Left ventricle myocardium inferior (tissue), 1 donor: ENCODE measurements at places on chromosomes 7 and 10.
A peak's percentile ranks its signal among the peaks of the same experiment; 100 is the strongest.

GRCh38 chr10:86965986-86966654, 2.2 kb upstream of the ADIRF start:
- DNase-seq: no peak

DNA sequence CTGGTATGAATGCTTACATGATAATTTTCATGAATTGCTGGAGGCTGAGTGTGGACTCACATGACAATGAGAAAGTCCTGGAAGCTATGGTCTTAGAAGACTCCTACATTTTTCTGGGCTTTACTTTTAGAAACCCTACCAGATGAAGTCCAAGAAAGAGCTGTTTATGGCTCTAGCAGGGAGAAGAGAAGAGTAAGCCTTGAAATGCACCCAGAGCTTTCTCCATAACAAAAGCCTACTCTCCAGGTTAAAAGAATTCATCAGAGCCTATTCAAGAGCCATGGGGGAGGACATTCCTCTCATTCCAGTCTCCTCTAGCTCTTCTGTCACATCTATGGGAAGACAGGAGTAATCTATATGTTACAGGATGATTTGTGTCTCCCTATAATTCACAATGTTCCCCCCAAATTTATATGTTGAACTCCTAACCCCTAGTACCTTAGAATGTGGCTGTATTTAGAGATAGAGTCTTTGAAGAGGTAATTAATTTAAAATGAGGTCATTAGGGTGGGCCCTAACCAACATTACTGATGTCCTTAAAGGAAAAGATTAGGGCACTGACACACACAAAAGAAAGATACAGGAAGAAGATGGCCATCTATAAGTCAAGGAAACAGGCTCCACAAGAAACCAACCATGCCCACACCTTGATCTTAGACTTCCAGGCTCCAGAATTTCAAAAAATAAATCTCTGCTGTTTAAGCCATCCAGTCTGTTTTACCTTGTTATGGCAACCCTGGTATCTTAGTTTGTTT, 193.8 kb upstream of the PTER start:
- no peak for DNase-seq

DNA sequence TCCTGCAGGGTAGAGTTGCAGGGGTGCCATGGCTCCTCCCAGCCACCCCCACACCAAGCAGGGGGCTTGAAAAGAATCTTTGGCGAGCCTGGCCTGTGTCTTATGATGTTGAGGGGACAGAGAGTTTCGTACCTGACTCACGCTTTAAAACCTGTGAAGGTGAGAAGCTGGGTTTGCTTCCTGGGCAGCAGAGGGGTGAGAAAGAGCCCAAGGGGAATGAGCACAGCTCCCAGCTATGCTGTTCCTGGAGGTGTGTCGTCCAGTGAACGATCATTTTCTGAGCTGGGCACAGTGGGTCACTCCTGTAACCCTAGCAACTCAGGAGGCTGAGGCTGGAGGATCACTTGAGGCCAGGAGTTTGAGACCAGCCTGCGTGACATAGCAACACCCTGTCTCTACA, 13.5 kb upstream of the ADRB1 start:
- DNase-seq: no peak

DNA sequence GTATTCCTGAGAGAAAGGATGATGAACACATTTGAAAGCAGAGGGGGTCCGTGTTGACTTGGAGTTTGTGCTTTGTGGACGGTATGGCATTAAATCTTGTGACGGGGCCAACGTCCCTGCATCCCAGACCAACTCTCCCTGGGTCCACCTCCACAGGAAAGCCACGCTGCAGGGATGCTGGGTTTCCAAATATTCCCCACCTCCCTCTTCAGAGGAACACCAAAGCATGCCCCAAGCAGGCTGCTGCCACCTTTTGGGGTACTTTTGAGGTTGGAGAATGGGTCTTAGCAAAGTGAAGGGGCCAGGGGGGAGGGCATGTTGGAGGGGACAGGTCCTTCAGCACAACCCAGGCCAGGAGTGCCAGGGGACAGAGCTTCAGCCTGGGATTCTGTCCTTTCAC, 504.4 kb downstream of the TCERG1L start:
- no peak for DNase-seq

- DNase-seq: no peak
Observed at GRCh38 chr10:122986335-122986734, 6.1 kb downstream of the PSTK start.

DNA sequence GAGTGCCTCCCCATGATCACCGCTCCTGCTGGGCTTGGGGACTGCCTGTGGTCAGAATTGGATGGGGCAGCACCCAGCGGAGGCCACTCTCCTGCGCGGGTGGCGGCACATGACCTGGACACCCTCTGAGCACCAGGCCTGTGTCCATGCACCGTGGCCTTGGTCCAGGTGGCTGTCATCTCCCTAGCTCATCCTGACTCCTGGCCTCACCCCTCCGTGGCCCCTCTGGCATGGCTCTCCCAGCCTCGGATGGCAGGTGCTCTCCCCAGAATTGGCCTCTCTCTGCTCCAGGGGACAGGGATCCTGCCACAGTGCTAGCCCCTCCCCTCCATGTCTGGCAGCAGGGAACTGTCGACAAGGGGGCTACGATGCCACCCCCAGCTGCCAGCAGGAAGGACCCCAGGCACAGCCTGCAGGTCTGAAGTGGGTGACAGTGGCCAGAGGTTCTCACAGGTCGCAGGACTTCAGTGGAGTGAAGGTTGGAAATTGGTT, 37.2 kb upstream of the BTBD16 start:
- DNase-seq: peak; percentile 70

- no peak for DNase-seq
Observed at GRCh38 chr10:128071417-128071782, 54.8 kb downstream of the MKI67 start.

GRCh38 chr10:1687623-1688150, 49.6 kb downstream of the ADARB2 start:
- DNase-seq: no peak

GRCh38 chr7:132825222-132825621, 249.0 kb upstream of the PLXNA4 start:
- DNase-seq: no peak

DNA sequence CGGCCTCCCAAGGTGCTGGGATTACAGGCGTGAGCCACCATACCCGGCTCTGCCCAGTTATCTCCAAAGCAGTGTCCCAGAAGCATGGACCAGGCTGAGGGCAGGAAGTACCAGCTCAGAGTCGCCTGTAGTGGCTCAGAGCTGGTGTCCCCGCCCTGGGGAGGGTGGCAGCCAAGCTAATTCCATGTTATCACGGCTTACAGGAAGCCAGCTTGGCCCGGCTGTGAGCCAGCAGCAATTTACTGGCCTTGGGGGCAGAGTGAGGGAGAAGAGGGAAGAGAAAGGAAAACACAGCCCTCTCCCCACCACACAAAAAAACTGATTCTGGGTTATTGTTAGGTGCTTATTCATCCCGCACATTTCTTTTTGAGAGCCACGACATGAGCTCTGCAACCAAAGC, 88.1 kb downstream of the HIP1 start:
- DNase-seq: peak; percentile 64

DNA sequence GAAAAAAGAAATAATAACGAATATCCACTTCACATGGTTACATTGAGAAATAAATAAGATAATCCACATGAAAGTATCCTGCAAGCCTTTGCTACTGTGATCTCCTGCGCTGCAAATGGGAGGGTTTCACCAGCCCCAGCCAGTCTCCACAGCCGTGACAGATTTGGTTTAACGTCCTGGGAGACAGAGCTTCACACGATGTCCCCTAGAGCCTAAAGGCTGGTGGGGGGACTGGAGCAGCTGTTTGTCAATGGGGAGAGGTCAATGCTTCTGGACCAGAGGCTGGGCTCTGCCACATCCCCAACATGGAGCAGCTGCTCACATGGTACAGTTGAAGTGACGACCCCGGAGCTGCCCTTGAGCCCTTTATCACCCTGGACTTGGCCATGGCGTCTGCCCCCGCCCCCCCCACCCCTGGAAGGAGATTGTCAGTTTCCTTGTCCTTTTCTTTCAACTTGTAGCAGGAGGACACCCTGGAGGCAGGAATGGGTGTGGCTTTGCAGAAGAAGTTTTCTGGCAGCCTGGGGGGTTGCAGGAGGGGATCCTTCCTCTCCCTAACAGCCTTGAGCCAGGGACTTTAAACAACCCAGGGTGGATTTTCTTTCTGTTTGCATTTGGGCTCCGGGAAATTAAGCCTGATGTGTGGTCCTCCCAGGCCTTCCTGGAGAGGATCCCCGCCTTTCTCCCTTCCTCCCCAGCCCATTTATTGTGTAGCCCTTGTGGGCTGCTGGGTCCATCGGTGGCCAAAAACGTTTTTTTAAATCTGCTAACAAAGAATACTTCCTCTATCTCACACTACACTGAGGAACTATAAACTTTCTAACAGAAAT, 37.0 kb upstream of the MXI1 start:
- no peak for DNase-seq

DNA sequence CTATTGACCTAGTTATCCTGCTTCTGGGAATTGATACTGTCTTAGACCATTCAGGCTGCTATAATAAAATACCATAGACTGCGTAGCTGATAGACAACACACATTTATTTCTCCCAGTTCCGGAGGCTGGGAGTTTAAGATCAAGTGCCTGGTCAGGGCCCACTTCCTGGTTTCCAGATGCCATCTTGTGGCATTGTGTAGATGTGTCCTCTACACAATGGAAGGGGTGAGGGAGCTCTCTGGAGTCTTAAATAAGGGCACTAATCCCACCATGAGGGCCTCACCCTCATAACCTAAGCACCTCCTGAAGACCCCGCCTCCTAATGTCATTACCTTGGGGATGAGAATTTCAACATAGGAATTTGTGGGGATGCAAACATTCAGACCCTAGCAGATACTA, 62.4 kb downstream of the SLC35B4 start:
- DNase-seq: no peak

- DNase-seq: peak; percentile 75
Observed at GRCh38 chr10:119209035-119209735, 1.8 kb downstream of the GRK5 start.

DNA sequence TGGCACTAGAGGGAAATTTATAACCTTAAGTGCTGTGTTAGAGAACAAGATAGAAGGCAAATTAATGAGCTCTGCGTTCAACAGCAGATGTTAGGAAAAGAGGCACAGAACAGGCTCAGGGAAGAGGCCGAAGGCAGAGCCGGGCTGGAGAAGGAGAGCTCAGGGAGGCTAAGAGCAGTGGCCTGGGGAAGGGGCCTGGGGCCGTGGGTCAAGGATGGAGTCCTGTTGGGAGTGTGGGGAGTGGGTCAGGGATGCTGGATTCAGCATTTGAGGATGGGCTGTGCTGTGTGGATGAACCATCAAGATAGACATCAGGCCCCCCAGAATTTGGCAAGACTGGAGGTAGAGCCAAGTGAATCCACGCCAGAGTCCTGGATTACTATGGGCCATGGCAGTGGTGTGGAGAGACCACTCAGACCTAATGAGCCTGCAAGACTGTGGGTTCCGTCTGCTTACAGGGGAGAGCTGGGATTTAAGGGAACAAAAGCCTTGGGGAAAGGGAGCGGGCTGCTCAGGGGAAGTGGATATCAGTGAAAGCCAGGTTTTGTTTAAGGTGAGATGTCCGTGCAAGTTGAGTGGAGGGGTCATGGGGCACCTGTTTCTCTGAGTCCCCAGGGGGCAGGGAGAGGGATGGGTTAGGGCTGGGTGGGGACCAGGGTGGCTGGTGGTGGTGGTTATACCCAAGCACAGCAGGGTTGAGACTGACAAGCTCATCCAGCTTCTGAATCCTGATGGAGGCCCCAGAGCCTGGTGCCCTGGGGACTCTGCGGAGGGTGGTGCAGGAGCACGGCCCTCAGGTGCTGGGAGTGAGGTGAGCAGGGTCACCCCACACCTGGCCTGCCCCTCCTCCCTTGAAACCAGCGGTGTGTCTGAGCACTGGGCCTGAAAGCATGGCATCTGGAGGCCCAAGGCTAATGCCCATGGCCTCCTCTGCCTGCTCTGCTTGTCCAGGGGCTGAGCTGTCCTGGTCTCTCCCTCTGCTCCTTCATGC, 101.7 kb downstream of the BMS1 start:
- DNase-seq: no peak

GRCh38 chr7:99631295-99632109, 14.8 kb downstream of the ZSCAN25 start:
- peak; percentile 34 for DNase-seq

- no peak for DNase-seq
Observed at GRCh38 chr10:46002916-46003693, 27.3 kb downstream of the NCOA4 start.

- DNase-seq: no peak
Observed at GRCh38 chr10:120398180-120398579, 58.8 kb upstream of the PLPP4 start.

DNA sequence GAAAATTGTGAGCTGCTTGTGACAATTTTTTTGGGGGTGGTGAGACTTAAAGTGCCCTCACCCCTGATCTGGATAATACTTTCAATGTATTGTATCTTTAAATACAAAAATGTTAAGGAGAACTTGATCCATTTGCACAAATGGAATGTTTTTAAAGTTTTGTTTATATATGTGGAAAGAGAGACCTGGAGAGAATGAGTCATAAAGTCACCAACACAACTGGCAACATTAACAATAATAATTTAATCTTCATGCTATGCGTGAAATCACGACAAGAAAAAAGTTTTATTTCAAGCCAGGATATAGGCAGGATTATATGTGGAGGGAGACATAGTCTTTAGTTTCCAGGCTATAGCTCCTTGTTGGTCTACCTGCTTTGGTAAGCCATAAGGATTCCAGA, 537.5 kb downstream of the GPAM start:
- no peak for DNase-seq

- no peak for DNase-seq
Observed at GRCh38 chr10:71316056-71316785, 2.8 kb upstream of the SLC29A3 start.

- no peak for DNase-seq
Observed at GRCh38 chr7:2495418-2496299, 19.5 kb upstream of the GRIFIN start.

GRCh38 chr10:72030762-72031543, 57.4 kb downstream of the SPOCK2 start:
- peak; percentile 80 for DNase-seq

- no peak for DNase-seq
Observed at GRCh38 chr10:92799568-92799967, 48.8 kb upstream of the EXOC6 start.

- no peak for DNase-seq
Observed at GRCh38 chr7:38312821-38313220, 39.4 kb upstream of the TARP start.

- DNase-seq: no peak
Observed at GRCh38 chr7:43686991-43687390, 42.3 kb downstream of the COA1 start.

- DNase-seq: peak; percentile 36
Observed at GRCh38 chr7:154953006-154953684, 49.8 kb downstream of the PAXIP1 start.

DNA sequence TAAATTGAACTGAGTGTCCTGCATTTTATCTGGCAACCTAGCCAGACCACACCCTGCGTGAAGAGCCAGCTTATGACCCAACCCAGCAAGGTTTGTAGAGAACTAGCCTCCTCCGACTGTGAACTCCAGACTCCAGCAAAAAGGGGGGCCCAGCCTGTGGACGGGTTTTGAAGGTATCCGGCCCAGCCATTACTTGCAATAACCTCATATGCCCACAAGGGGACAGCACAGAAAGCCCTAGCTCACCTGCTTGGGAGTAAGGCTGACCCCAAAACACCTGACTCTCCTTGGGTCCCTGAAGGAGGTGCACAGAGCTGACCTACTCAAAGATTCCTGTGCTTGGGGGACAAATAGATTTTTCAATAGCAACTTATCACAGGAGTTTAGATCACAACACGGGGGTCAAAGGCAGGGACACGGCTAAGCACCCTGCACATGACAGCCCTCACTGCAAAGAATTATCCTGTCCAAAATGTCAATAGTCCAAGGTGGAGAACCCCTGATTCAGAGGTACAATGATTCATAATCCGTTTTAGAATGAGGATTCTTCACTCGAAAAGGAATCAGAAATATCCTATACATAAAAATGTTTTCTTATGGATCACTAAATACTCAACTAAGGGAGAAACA, 4.6 kb downstream of the TRPV6 start:
- DNase-seq: no peak
